Activated T-helper 17 cell treated with anti-CD3 and anti-CD28 coated beads, Interleukin-2, amount 50 U/mL, for 72 hours (primary cell): ENCODE measurements at places on chromosomes 7 and 10.

GRCh38 chr7:35420656-35421055 is 166.8 kb upstream of the TBX20 start:
- peaks cover 23% of the 10 kb centered on the region for H3K27me3 ChIP-seq
- no peak for ATAC-seq
- no peaks in the 10 kb centered on the region for H3K36me3 ChIP-seq
- H3K27ac ChIP-seq, result no peak overlapping the region
- H3K4me1 ChIP-seq, result no peaks in the 10 kb centered on the region

- peak overlapping the region; percentile 8 for H3K27ac ChIP-seq
- peak; percentile 95 for ATAC-seq
- H3K4me1 ChIP-seq, result no peaks in the 10 kb centered on the region
- peaks cover 18% of the 10 kb centered on the region for H3K27me3 ChIP-seq
- peak overlapping the region; percentile 1 for H3K4me3 ChIP-seq
Measured at GRCh38 chr7:27697861-27698430, 35.3 kb upstream of the HIBADH start.

- H3K4me3 ChIP-seq, result no peak overlapping the region
- H3K4me1 ChIP-seq, result no peaks in the 10 kb centered on the region
- H3K27ac ChIP-seq, result no peak overlapping the region
- H3K36me3 ChIP-seq, result no peaks in the 10 kb centered on the region
- peaks cover 15% of the 10 kb centered on the region for H3K27me3 ChIP-seq
Measured at GRCh38 chr7:108232076-108232475, 101.9 kb upstream of the LAMB4 start.

DNA sequence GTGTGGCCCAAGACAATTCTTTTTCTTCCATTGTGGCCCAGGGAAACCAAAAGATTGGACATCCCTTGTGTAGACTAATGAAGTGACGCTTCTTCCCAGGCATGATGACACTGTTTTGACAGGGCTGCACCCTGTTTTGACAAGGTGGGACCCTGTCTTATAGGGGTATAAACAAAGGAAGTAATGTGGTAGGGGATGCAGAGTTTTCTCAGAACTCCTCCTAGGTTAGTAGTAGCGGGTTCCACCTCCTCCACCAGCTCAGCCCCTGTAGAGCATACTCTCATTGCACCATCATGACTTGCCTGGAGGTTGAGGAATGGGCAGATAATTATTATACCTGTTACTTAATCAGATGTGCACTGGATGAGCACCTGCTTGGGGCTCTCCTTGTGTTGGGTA is 123.1 kb downstream of the CCNY start:
- H3K4me3 ChIP-seq, result peak overlapping the region; percentile 52
- H3K36me3 ChIP-seq, result no peaks in the 10 kb centered on the region
- ATAC-seq, result no peak
- H3K4me1 ChIP-seq, result peaks cover 39% of the 10 kb centered on the region

GRCh38 chr7:5396542-5396941 is 27.1 kb downstream of the TNRC18 start:
- no peaks in the 10 kb centered on the region for H3K27me3 ChIP-seq
- H3K36me3 ChIP-seq, result peaks cover 27% of the 10 kb centered on the region
- peak; percentile 38 for ATAC-seq
- H3K4me1 ChIP-seq, result peaks cover 10% of the 10 kb centered on the region

DNA sequence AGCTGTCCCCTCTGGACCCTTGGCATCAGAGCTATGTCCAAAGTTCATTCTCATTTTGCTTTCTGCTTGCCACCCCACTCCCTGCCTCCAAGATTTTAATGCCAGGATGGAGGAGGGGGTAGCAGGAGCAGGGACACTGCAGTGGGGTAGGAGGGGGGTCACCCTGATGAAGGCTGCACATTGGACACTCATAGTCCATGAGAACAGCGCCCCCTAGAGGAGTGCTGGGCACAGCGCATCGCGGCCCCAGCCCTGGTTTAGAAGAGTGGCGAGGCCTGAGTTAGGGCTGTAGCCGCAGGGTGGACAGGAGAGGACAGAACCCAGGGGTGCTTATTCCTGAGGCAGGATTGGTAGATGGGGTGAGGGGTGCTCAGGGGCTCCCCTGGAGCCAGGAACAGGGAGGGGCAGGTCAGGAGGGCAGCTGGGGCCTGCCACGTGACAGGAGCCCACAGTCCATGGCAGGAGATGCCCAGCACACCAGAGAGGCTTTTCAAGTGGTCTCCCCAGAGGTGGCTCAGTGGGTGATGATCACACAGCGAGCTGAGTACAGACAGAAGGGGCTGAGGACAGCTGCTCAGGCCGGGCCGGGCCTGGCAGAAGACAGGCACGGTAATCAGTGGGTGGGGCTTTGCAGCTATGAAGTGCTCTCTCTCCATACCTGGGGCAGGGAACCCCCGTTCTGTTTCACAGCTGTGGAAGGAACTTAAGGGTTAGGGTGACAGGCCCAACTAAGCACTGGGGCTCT is 71.4 kb downstream of the NEURL1 start:
- H3K4me3 ChIP-seq, result no peak overlapping the region
- H3K27ac ChIP-seq, result no peak overlapping the region
- peak; percentile 60 for ATAC-seq
- H3K36me3 ChIP-seq, result no peaks in the 10 kb centered on the region
- H3K27me3 ChIP-seq, result peaks cover 2% of the 10 kb centered on the region

- no peak overlapping the region for H3K27ac ChIP-seq
- no peaks in the 10 kb centered on the region for H3K27me3 ChIP-seq
- no peak overlapping the region for H3K4me3 ChIP-seq
- peak; percentile 69 for ATAC-seq
Measured at GRCh38 chr10:11578802-11579255, 32.6 kb downstream of the USP6NL start.

GRCh38 chr10:76563286-76563685 is 1074.3 kb downstream of the KCNMA1 start:
- H3K36me3 ChIP-seq, result no peaks in the 10 kb centered on the region
- H3K27ac ChIP-seq, result no peak overlapping the region
- ATAC-seq, result no peak

- ATAC-seq, result no peak
- no peak overlapping the region for H3K27ac ChIP-seq
- H3K36me3 ChIP-seq, result no peaks in the 10 kb centered on the region
Measured at GRCh38 chr7:12911053-12911452, 223.6 kb downstream of the ARL4A start.

GRCh38 chr10:73956476-73957359 is 41.2 kb upstream of the VCL start:
- peak; percentile 76 for ATAC-seq
- H3K4me1 ChIP-seq, result peaks cover 44% of the 10 kb centered on the region
- no peaks in the 10 kb centered on the region for H3K36me3 ChIP-seq
- peak overlapping the region; percentile 80 for H3K4me3 ChIP-seq
- no peaks in the 10 kb centered on the region for H3K27me3 ChIP-seq

DNA sequence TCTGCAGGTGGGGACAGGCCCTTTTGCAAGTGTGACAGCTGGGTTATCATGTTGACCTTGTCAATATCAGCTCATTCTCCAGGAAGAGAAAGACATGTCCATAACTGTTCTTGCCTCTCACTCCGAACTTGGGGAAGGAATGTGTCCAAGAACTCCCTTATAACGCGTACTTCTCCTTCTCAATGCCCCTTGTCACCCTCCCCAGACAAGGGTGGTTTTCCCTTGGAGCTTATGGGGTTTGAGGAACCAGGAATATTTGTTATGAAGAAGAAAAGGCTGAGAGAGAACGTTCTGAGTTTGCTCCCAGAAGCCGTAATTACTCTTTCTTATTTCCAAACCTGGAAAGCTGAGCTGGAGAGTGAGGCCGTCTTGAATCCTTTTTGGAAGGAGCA is 77.4 kb downstream of the MKI67 start:
- H3K4me1 ChIP-seq, result peaks cover 16% of the 10 kb centered on the region
- H3K4me3 ChIP-seq, result peak overlapping the region; percentile 93
- H3K36me3 ChIP-seq, result peaks cover 63% of the 10 kb centered on the region
- no peaks in the 10 kb centered on the region for H3K27me3 ChIP-seq
- no peak for ATAC-seq
- peak overlapping the region; percentile 97 for H3K27ac ChIP-seq

- H3K27ac ChIP-seq, result no peak overlapping the region
- H3K36me3 ChIP-seq, result peaks cover 25% of the 10 kb centered on the region
- H3K4me3 ChIP-seq, result no peak overlapping the region
- ATAC-seq, result no peak
- no peaks in the 10 kb centered on the region for H3K27me3 ChIP-seq
Measured at GRCh38 chr7:134996097-134996550, 9.8 kb downstream of the AGBL3 start.
